Pancreas (tissue), 10 donors: ENCODE measurements at places on chromosomes 7 and 10. TPM values are rescaled to one million over a fixed set of nuclear protein-coding genes. Genes with fewer than 3 reads are reported as not detected.
A peak's percentile ranks its signal among the peaks of the same experiment; 100 is the strongest.

DNA sequence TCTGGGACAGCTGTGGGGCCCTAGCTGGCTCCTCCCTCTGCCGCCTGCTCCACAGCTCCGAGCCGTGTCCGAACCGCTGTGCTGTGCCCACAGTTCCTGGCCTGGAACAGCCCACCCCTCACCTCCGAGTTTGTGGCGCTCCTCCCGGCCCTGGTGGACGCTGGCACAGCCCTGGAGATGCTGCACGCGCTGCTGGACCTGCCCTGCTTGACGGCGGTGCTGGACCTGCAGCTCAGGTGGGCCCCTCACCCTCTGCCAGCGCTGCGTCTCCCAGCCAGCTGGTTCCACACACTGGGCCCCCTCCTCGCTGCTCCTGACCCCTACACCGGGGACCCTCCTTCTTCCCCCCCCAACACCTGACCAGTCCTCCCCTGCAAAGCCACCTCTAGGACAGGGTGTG is 12.1 kb downstream of the AP5Z1 start:
- no peak for DNase-seq

DNA sequence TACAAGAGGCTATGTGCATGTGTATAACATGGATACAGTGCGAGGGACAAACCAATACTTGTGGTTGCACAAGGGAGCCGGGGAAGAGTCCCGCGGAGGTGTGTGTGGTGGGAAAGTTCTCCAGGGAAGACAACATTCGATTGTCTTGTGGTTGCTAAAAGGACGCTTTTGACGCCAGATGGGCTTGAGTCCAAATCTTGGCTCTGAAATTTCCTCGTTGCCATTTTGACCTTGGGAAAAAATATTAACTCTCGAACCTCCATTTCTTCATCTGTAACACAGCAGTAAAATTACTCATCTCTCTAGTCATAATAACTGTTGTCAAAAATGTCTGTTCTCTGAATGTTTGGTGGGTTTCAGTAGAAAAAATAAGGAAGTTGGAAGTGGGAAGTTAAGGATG is 16.5 kb downstream of the PLXDC2 start:
- DNase-seq = no peak

- DNase-seq = no peak
These were observed 35.8 kb downstream of the UNC5B start for GRCh38 chr10:71248210-71248609.

- peak; percentile 14 for DNase-seq
These were observed 21.4 kb upstream of the CNPY1 start for GRCh38 chr7:155567646-155568332.

DNA sequence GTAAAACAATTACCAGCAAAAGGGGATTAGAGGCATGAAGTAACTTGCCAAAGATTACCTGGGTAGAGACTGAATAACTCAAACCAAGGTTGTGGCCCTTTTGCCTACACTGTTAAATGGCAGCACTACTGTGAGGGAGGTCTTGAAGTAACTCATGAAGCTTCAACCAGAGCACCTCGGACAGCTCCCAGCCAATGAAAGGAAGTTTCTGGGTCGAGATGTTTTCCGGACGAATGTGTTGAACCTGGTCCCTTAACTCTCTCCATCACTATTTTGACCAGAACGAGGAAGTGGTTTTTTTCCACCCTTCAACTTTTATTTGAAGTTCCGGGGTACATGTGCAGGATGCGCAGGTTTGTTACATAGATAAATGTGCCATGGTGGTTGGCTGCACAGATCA is 133.6 kb upstream of the PRKCQ start:
- DNase-seq = no peak

GRCh38 chr7:36439624-36440023 is 50.0 kb downstream of the ANLN start:
- DNase-seq = no peak

DNA sequence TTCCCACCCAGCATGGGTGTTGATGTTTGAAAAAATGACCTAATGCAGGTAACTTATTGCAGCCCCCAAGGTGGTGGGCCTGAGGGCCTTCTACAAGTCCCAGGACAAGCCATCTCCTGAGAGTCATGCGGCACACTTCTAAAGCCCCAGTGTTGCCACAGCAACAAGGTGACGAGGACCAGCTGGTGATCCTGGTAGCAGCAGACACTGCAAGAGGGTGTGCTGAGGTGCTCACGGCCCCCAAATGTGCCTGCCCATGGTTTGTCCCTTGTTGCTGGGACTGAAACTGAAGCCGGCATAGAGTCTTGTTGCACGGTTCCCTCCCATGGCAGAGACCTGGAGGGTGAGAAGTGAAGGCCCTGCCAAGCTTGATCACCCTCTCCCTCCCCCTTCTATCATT is 333.2 kb upstream of the MGMT start:
- no peak for DNase-seq

DNA sequence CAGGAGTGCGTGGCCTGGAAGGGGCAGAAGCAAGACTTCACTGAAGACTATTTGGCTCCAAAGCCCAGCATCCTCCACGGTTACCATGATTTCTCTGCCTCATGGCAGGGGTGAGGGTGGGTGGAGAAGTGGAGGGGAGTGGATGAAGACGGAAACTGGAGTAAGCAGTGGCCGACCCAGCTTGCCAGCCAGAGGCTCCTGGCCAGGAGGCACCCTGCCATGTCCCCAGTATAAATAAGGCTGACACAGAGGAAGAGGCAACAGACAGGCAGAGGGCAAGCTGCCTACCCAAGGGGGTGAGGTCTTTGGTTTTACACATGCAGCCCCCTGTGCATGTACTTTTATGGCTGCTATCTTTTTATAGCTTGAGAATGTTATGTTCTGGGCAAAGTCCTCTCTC is 102.6 kb upstream of the TBX20 start:
- DNase-seq = no peak

- no peak for DNase-seq
These were observed 320.7 kb downstream of the HGF start for GRCh38 chr7:81449105-81449504.

DNA sequence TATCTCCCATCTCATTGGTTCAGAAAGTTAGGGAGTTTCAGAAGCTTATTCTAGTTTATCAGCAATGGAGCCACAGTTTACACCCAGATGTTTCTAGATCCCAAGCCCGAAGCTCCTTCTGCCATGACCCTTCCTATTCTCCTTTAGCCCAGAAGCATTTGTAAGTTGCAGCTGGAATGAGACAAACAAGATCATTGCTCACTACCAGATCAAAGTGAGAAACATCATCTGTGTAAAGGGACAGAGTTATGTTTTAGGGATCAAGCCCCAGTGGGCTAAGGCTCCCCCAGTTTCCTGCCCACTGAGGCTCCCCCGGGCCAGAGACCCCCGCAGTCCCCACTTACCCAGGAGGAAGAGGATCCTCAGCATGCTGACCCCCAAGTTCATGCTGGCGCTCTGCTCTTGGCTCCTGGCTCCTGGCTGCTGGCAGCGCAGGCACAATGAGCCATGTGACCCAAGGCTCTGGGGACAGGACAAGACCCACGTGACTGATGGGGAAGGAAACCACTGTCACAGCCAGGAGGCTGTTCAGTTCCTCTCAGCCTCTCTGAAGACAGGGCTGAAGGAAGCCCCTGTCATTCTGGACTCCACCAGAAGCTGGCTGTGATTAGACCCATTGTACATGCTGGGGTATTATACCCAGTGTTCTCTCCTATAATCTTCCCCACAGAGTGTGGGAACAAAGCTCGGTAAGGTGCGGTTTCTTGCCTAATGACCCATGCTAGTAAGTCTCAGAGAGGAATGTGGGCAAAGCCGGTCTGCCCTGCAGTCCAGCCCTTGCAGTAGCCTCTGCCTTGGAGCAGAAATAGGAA is at the start of gene TMEM273:
TMEM273 (minus strand) TSS at position 442 of the 812 bp plus-strand sequence; CDS start at position 387, 55 bp downstream.
- DNase-seq = no peak

- no peak for DNase-seq
These were observed 139.9 kb downstream of the KCNMA1 start for GRCh38 chr10:77497748-77498147.

- DNase-seq = no peak
These were observed 80.7 kb downstream of the UBE2H start for GRCh38 chr7:129872054-129872453.

DNA sequence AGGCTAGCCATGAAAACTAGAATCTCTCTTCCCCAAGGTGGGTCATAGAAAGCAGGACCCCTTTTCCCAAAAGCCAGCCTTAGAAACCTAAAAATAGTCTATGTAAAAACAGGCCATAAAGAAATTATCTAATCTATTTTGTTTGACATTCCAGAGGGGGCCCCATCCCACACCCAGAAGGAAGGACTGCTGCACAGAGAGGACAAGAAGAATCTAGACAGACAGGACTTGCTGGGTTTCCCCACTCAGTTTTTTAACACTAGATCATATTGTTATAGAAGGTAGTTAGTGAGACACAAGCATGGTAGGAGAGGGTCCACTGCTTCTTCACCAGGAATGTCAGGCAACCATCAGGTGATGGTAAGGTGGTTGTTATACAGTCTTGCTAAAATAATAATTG is 357.0 kb downstream of the LRRTM3 start:
- no peak for DNase-seq

GRCh38 chr7:91264046-91264923 is at the start of gene FZD1:
Gene FZD1, plus strand, starts transcription at chr7:91264433. Its CDS starts 448 bp downstream, at chr7:91264881.
- DNase-seq = peak; percentile 98

DNA sequence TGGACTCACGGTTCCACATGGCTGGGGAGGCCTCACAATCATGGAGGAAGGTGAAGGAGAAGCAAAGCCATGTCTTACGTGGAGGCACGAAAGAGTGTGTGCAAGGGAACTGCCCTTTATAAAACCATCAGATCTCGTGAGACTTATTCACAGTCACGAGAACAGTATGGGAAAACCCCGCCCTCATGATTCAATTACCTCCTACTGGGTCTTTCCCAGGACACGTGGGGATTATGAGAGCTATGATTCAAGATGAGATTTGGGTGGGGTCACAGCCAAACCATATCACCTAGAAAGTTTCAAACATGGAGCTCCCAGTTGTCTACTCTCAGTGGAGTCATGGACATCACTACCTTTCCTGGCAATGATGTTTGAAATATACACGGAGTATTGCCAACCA is 49.6 kb downstream of the CYCS start:
- DNase-seq = no peak

- DNase-seq = no peak
These were observed 57.1 kb downstream of the FIGNL1 start for GRCh38 chr7:50393076-50393475.

DNA sequence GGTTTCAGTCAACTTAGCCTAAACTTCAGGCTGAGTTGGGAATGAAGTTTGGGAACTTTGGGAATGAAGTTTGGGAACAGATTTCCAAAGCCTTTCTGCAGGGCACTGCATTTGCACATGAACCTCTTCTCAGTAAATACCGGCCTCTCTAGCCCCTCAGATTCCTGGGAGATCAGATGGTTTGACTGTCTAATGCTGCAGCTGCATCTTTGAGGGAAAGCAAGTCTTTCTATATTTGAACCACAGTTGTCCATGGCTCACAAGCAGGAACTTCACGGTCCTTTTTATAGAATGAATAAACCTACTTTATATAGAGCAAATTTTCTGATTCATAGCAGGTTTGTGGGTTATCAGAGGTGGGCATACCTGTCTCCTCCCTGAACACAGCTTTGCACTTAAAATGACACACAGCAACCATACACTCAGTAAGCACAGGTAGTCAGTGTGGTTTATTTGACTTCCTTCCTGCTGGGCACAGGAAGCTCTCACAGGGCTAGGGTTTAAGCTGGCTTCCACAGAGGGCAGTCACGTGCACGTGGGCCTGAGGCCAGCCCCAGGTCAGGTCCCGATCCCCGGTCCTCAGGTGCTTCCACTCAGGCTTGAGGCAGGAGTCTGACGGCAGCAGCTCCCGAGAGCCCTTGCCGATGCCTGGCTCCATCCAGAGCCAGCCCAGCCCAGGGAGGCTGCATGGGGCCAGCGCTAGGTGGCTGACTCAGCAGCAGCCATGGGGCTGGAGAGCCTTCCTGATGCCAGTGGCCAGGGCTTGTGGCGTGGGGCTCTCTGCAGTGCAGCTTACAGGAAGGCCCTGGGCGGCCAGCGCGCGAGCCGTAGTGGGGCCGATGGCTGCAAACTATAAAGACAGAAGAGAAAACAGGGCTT is 12.8 kb upstream of the MMP21 start:
- DNase-seq = no peak

DNA sequence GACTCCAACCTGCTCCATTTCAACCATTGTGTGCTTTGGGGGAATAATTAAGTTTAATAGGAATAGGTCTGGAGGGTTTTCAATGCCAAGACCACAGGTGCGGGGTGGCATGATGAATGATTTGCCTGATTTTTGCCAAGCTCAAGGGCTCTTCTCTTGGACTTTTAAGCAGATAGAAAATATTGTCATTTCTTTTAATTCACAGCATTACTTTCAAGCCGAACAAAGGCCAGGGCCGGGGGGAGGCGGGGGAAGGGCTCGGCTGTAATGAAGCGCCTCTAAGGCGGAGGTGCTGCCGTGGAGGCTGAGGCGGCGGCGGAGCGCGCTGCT is 6.5 kb downstream of the PTF1A start:
- DNase-seq = no peak

DNA sequence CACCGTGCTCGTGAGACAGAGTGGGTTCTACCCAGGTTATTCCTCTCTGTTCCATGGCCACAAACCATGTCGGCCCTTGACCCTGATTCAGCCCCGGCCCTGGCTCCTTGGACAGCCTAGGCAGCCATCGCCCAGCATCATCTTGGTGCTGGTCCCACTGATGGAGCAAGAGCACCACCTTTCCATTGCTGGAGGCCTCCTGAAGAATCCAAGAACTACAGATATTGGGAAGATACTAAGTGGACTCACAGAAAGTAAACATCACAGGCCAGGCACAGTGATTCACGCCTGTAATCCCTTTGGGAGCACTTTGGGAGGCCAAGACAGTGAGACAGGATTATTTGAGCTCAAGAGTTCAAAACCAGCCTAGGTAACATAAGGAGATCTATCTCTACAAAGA is 125.1 kb downstream of the NT5C2 start:
- DNase-seq = no peak

DNA sequence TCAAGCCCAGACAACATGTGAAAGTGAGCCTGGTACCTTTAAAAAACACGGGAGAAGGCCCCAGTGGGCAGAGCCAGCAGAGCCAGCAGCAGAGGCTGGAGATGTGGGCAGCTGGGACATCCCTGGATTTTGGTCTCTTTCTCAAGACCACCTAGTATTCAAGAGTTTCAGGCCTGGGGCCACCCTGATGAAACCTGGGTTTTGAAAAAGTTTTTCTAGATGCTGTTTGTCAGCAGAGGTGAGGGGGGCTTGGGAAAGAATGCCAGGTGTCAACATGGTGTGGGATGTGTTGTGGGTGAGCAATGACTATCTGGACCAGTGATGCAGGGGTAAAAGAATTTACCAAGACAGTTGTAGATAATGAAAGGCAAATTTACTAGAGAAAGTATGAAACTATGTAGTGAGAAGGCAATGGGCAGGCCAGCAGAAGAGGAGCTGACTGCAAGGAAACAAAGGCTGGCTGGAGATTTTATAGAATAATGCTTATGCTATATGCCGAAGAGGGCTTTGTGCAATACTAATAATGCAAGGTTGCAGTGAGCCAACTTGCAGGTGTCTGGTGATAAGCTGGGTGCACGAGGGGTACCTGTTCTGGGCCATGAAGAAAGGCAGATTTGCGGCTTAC is 28.1 kb upstream of the PLEKHA1 start:
- DNase-seq = no peak

Gene TMEM72
- polyA plus RNA-seq = 4.6 TPM

Gene SFTPA1
- 1.2 TPM for polyA plus RNA-seq

Gene TET1
- polyA plus RNA-seq = 0.12 TPM

Gene C10orf53
- polyA plus RNA-seq = not detected

Gene PDE6C
- not detected for polyA plus RNA-seq

Gene ANK3
- 3.3 TPM for polyA plus RNA-seq

Gene GATA3
- polyA plus RNA-seq = 0.14 TPM

Gene PPP3CB
- 18.6 TPM for polyA plus RNA-seq
